IMR-90 (cell line): ENCODE measurements at places on chromosomes 12 and 14. TPM values are rescaled to one million over a fixed set of nuclear protein-coding genes. Genes with fewer than 3 reads are reported as not detected.

- no peak overlapping the region; the same call in 1 of the 2 replicates for H3K27ac ChIP-seq
- no peaks in the 10 kb centered on the region for H3K27me3 ChIP-seq
- peaks cover 4% of the 10 kb centered on the region for H3K4me1 ChIP-seq
- H3K4me3 ChIP-seq = no peak overlapping the region
These were observed 26.4 kb downstream of the DDHD1 start for GRCh38 chr14:53126731-53127130.

CD69 gene
- total RNA-seq = not detected in 2 replicates

KCNA5 gene
- not detected in 2 replicates for total RNA-seq

DNA sequence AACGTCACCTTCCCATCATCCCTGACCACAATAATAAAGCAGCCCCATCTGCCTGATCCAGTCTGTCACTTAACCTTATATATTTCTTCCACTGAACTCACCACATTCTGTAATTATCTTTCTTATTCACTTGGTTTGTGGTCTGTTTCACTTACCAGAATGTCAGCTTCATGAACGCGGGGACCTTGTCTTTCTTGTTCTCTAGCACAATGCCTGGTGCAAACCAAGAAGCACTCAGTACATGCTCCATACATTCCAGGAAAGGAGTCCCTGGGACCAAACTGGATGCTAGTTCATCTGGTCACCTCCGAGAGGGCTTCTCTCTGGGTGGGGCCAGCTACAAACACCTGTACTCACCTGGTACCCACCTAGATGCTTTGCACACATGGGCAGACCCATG, 17.4 kb upstream of the ANKRD33 start:
- peaks cover 2% of the 10 kb centered on the region; the same call in 1 of the 2 replicates for H3K4me1 ChIP-seq
- H3K36me3 ChIP-seq = no peaks in the 10 kb centered on the region
- H3K27ac ChIP-seq = no peak overlapping the region
- no peak for DNase-seq
- H3K27me3 ChIP-seq = peaks cover 37% of the 10 kb centered on the region

DNA sequence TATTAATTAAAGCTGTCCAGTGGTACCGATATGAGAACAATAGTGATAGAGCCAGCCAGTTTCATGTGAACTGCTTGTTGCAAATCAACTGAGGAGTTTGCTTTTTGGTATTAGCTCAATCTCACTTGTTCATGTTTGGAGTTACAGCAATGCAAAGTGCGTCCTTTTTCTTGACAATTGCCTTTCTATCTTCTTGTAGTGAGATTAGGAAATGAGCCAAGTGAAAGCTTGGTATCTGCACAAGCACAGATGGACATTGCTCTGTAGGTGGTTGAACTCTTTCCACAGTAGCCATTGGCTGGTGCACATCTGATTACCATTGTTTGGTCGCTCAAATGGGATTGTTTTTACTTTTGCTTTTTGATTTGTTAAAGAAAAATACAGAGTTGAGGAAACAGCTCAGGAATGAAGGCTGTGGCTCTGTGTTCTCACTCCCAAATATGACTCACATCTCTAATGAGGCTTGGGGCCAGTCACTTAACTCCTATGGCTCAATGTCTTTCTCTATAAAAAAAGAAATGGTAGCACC, 241.4 kb downstream of the BMP4 start:
- no peaks in the 10 kb centered on the region for H3K36me3 ChIP-seq
- H3K4me3 ChIP-seq = no peak overlapping the region
- H3K27ac ChIP-seq = no peak overlapping the region
- no peaks in the 10 kb centered on the region; the same call in 1 of the 2 replicates for H3K4me1 ChIP-seq
